Lower leg skin (tissue), 4 donors: ENCODE measurements at places on chromosomes 5 and 9. TPM values are rescaled to one million over a fixed set of nuclear protein-coding genes. Genes with fewer than 3 reads are reported as not detected.

DNA sequence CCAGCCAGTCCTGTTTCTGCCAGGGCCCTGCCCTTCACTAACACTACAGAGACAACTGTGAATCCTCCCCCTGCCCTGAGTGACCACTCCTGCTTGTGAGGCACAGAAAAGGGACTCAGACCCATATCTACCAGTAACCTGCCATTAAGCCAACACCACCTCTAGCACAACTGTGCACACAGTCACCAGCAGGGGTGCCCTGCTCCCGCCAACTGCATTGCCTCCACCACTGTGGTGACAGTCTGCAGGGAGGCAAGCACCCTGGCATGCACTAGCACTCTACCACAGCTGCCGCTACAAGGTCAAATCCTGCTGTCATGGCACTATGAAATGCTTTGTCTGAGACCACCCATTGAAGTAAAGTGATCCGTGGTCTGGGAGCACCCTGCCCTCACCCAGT lies 1028.5 kb upstream of the CDH9 start:
- no peak for DNase-seq

GRCh38 chr9:8858596-8859161 lies 1059.1 kb upstream of the DMAC1 start:
- no peak for DNase-seq

- DNase-seq = no peak
These were observed 7.6 kb downstream of the SHROOM1 start for GRCh38 chr5:132822650-132823480.

GRCh38 chr5:2173151-2173834 lies 290.6 kb upstream of the IRX4 start:
- DNase-seq = no peak

DNA sequence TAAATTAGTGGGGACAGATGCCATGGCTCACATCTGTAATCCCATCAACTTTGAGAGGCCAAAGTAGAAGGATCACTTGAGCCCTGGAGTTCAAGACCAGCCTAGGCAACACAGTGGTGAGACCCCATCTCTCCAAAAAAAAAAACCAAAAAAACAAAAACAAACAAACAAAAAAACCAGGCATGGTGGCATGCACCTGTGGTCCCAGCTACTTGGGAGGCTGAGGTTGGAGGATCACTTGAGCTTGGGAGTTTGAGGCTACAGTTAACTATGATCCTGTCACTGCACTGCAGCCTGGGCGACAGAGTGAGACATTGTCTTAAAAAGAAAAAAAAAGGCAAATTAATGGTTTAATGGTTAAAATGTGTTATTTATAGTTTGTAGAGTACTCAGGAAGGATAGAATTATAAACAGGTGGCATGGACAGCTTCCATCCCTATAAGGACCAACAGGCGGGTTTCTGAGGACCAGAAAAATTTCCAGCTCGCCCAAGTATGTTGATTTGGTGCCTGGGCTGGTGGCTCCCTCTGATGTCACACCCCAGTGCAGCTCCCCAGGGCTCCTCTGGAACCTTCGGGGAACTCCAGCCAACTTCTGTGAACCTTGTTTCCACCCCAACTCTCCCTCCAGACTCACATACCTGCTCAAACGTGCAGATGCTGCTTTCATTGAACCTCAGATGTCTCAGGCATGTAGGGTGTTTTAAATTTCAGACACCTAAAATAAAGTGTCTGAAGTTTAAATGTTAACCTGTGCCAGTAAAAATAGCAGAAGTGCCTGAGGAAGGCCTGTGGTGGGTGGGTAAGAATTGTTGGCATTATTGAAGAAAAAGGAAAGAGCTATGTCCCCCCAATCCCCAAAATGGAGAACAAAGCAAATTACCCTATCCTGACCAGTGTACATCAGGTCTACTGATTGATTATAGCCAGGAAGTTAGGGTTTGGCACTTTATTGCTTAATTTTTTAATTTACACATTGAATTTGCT lies 69.0 kb downstream of the TRIO start:
- DNase-seq = no peak

- no peak for DNase-seq
These were observed 815.5 kb downstream of the TLE1 start for GRCh38 chr9:80873861-80874260.

- no peak for DNase-seq
These were observed 414.9 kb downstream of the ZSWIM6 start for GRCh38 chr5:61746831-61747575.

DNA sequence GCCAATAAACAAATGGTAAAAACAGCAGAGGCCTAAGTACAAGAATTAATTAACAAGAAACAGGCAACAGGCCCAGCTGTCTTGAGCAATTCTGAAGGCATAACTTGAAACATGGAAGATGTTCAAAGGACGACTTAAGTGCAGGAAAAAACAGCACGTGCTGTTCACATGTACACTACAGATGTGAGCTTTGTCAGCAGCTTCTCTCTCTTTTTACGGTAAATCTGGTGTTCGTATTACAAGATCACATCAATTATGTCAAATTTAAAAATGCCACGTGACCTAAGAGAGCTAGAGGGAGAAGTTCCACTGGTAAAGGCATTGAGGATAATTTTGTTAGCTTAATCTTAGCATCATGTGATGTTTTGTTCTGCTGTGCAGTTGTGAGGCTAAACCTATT lies 281.1 kb downstream of the PSAT1 start:
- no peak for DNase-seq

DNA sequence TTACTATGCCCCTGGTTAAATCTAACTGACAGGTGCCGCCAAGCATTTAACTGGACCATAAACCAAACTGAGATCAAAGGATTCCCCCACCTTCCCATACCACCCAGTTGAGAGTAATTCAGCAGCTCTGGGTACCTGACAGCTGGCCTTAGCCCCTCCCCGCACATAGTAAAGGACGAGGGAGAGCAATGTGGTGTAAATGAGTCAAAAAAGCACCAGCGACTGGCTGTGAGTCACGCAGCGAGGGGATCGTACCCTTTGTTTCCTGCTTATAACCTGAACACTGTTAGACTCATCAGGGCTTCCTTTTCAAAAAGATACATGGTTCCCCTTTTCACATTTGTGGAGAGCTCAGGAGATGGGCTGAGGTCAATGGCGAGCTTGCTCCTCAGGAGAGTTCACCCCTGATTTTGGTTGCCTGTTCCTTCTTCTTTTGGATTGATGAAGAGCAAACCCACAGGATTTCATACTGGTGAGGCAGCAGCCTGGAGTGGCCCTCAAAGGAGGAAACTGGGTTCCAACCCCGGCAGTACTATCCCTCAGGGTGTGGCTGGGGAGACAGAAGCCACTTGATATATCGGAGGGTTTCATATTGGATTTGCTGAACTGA lies 71.5 kb downstream of the ANKRD33B start:
- no peak for DNase-seq

DNA sequence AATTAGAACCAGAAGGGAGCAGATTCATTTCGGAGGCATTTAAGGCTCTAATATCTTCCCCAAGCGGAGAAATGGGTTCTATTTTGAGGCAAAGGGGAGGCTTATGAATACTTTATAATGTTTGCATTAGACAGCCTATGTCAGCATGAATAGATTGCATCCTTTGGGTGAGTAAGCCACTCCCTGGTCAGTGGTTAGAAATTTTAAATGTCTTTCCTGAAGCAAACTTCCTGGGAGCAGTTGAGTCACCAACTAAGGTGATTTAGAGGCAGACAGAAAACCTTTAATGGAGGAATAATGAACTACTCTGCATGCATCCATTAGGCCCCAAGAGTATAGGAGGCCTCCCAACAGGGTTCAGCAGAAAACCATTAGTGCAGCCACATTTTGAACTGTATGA lies 204.9 kb downstream of the ELAVL2 start:
- no peak for DNase-seq

- no peak for DNase-seq
These were observed 16.2 kb downstream of the ARL15 start for GRCh38 chr5:54294097-54294667.

GRCh38 chr9:129040113-129040643 lies 3.8 kb downstream of the MIGA2 start:
- no peak for DNase-seq

DNA sequence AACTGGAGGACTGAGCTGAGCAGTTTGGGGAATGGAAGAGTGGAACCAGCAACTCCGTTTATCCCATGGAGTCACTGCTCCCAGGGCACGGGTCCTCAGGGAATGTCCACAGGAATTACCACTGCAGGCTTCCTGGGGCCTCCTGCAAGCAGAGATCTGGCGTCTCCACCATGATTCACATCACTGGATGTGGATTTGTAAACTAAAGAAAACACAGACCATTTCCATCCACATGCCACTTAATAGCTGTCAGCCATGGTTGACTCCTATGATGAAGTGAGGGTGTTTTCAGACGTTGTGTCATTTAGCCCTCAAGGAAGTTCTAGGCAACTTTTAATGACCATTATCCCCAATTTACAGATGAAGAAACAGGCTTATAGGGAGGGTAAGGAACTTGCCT lies 30.2 kb downstream of the SNCAIP start:
- no peak for DNase-seq

DNA sequence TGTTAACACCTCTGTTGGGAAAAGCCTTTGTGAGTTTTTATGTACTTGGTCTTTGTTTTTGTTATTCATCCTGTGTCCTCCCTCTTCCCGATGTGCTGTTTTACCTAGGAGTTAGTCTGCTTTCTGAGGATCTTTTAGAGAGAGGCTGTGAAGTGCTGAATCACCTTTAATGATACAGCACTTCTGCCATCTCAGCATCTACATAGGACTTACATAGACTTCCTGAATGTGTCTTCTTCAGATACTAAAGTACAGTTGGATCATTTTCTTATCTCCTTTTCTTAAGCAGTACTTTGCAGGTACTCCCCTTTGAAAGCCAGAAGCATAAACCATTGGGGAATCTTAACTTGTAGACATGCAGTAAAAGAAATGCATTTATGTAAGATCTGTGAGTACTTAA lies 31.5 kb downstream of the OTULIN start:
- DNase-seq = no peak

DNA sequence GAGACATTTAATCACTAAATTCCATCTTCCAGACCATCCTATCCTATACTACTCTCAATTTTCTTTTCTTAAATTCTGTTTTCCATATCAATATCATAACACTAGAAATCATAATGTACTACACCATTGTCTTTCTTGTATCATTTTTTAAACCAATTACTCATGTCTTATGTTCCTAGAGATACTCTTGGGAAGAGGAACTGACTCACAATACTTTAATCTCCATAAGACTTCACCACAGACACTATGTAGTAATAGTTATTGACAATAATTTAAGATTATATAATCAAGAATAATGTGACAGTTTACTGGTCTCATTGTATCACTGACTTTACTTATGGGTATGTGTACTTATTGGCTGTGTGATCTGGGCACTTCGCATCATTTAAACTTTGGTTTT lies 43.8 kb downstream of the PCDHGC5 start:
- DNase-seq = no peak

DNA sequence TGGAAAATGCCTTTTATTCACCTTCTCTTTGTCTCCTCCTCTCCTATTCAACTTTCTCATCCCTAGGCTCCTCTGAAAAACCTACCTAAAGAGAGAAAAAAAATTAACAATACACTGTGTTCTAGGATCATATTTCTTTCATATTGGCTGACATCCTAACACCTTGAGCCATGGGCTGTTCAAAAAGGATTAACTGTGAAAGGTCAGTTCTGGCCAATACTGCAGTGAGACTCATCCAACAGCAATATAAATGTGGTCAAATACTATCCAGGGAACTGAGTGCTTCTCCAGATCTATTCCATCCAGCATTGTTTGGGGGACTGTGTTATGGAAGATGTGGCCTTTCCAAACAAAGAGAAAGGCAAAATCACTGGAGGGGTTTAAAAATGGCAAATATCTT lies 131.1 kb upstream of the MOCS2 start:
- DNase-seq = no peak

GRCh38 chr5:81835814-81836367 lies 85.0 kb upstream of the SSBP2 start:
- no peak for DNase-seq

DNA sequence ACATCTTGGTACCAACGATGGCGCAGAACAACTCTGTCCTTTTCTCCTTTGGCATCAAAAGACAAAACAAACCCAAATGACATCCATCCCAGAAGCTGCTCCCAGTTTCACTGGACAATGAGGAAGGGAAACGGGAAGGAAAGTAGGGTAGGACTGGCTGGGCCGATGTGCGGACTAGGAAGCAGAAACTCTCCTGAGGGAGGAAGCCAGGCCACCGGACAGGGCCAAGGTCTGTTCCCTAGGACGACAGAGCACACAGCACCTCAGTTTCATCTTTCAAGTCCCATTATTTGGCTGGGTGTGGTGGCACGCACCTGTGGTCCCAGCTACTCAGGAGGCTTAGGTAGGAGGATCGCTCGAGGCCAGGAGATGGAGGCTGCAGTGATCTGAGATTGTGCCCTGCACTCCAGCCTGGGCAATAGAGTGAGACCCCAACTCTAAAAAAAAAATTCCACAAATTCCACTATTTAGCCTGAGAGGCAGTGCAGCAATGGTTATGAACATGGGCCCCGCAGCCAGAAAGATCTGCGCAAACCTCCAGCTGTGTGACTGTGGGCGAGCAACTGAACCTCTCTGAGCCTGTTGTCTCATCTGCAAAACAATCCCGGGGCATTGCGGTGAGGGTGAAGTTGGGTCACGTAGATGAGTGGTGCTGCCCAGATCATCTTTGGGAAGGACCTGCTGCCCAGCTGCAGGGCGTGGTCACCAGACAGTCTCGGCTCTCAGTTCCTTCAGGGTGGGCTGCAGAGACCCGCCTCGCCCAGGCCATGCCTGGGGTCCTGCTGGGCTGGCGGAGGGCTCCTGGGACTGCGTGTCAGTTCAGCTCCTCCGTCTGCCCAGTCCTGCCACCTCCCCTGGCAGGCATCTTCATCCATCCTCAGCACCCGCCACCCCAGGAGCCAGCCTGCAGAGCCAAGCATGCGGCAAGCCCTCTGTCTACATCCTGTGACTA lies 101.2 kb upstream of the RAPGEF1 start:
- no peak for DNase-seq

- DNase-seq = no peak
These were observed 203.8 kb downstream of the ARHGAP26 start for GRCh38 chr5:142973932-142974331.

FCHSD1 gene
- 90.8 TPM for total RNA-seq

TRIM36 gene
- total RNA-seq = 1.4 TPM

ADAMTS2 gene
- total RNA-seq = 2.4 TPM

PTGER4 gene
- total RNA-seq = 22.9 TPM

ITGA1 gene
- 7.8 TPM for total RNA-seq

TMEM252 gene
- not detected for total RNA-seq

MCIDAS gene
- not detected for total RNA-seq

PCDHGC3 gene
- total RNA-seq = 46.2 TPM

NR2F1-AS1 gene
- total RNA-seq = 0.30 TPM

RECK gene
- total RNA-seq = 2.1 TPM

ZNF883 gene
- total RNA-seq = 1.0 TPM
